Fibroblast of skin of right quadriceps (primary cell): ENCODE measurements at places on chromosomes 2 and 18.

DNA sequence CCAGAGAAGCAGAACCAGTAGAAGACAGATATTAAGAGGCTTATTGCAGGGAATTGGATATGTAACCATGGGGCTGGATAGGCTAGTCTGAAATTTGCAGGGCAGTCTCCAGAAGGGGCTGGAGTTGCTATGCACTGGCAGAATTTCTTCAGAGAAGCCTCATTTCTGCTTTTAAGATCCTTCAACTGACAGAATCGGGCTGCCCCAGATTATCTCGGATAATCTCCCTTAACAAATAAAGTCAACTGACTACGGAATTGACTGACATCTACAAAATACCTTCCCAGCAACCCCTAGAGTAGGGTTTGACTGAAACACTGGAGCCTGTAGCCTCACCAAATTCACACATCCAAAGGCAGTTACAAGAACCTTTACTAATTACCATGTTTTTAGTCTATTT, 136.4 kb downstream of the SOCS6 start:
- DNase-seq: no peak

GRCh38 chr18:23662309-23663263, at the start of gene ANKRD29:
Gene ANKRD29 (minus strand): TSS chr18:23662911. CDS start chr18:23662730, 181 bp downstream.
- peak; percentile 30 for DNase-seq

DNA sequence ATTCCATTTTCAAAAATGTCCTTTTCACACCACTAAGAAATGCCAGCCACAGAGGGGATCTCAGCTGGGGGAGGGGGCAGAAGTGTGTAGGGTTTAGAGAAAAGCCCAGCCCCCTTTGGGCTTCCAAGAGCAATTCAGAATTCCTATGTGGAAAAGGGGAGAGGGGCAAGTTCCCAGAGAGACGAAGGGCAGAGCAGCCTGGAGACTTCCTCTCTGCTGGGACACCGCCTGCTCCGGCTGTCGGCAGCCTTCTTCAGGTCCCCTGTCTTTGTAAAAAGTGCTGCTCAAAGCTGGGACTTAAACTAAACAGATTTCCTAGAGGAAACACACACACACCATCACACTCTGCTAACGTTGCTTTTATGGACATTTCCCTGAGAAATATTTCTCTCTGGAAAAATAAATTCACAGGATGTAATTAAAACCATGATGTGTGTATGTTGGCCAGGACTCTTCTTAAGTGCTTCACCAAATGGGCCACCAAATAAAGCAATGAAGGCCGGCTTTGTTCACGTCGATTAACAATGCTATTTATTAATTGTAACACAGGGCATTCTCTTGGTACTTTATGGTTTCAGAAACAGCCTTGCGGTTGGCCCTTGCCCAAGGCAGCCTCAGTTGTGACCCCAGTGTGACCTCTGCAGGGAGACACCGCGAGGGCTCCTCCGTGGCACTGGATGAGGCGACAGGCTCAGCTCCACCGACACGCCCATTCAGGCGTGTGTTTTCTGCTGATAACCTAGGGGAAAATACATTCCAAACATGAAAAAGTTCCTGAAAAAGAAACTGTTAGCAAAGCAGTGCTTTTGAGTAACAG, 5.6 kb upstream of the ASB1 start:
- peak; percentile 30 for DNase-seq

DNA sequence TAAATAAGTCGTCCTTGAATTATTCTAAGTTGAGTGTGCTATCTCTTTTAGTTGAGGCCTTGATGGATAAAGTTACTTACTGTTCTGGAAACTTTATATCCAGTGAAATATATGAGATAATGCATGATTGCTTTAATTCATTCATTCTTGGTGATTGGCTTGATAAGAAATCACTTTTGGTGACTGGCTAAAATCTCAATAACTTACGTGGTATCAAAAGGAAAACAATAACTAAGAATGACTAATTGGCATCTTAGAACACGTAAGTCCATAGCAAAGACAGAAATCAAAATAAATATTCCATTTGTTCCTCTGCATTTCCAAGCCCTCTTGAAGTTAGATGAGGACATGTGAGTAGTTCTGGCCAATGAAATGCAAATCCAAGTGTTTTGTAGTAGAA, 251.6 kb downstream of the NUP35 start:
- DNase-seq: no peak

DNA sequence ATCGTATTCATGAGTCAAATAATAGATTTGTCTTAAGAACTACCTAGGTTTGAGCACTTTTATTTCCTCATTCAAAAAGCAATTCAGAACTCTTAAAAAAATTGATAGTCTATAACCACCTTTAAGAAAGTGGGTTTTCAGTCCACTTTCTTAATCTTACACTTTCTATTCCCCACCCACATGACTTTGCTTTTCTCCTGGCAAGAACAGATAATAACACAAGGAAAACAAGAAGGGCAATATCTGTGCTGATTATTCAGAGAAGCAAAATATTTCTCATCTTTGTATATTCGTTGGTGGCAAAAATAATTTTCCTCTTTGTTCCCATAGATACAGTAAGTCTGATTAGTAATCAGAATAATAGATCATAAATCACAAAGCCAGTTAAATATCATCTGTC, 130.6 kb upstream of the DNAJC10 start:
- no peak for DNase-seq

DNA sequence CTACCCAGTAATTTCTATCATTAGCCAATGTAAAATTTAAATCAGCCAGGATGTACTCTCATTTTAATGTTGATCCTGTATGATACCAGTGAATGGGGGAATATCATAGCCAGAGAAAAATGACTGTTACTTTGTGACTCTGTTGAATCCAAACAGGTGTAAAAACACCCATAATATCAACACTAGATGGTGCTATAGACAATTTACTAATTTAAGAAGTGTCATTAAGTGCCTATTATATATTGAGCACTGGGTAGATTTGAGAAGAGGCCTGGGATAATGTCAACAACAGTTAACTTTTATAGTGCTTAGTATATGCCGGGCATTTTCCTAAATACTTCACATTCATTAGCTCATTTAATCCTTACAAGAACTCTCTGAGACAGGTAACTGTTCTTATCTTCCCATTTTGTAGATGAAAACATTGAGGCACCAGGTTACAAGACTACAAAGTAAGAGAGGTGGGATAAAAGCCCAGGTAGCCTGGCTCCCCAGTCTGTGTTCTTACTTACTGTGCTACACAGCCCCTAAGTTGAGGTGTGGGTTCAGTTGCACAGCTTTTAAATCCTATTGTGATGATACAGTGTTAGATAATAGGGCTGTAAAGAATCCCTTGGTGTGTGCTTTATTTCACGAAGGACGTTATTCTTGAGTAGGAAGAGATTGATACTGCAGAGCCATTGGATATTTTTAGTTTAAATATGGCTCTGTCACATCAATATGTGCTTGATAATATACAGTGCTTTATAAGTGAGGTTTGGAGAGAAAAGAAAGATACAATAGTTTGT, 325.5 kb downstream of the AGPS start:
- no peak for DNase-seq

DNA sequence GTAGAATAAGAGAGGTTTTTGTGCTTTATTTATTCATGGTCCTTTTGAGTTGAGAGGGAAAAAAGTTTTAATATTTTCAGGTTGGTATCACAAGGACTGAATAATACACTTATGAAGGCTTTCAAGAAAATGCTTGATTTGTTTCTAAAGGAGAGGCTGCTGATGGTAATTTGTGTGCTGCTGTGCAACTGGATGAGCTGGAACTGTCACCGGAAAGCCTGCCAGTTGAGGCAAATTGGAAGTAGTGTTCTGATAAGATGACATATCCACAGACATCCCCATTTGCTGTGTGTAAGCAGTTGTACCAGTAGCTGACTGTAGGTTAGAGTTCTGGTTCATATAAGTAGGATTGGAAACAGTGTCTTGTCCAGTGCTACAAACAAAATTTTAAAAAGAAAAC, 21.6 kb upstream of the CACNB4 start:
- no peak for DNase-seq

- no peak for DNase-seq
Measured at GRCh38 chr18:50857694-50858093, 21.2 kb upstream of the ME2 start.

DNA sequence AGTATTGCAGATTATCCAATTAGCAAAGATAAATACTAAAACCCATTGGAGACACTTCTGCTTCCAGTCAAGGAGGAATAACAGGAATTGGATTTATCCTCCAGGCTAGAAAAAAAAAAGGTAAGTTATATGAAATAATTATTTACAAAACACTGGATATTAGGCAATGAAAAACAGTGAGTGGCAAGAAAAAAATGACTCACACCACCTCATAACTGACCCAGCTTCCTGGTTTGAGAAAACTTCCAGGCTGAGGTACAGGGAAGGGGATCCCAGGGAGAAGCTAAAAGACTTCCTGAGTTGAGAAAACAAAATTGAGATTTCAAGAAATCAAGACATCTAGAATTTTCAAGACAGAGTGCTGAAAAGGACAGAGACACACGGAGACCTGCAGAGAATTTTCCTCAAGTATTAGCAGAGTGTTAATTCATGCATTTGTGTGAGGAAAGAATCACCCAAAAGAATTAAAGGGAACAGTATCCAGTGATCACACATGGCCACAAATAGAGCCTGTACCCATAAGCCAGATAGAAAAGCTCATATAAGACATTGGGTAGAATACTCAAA, 17.4 kb downstream of the SRD5A2 start:
- no peak for DNase-seq

- peak; percentile 78 for DNase-seq
Measured at GRCh38 chr2:171893824-171894611, at the start of gene SLC25A12. Gene SLC25A12 (minus strand): TSS chr2:171894244. CDS start chr2:171894214, 30 bp downstream.

GRCh38 chr2:120820953-120821279, 85.2 kb downstream of the GLI2 start:
- DNase-seq: peak; percentile 82

DNA sequence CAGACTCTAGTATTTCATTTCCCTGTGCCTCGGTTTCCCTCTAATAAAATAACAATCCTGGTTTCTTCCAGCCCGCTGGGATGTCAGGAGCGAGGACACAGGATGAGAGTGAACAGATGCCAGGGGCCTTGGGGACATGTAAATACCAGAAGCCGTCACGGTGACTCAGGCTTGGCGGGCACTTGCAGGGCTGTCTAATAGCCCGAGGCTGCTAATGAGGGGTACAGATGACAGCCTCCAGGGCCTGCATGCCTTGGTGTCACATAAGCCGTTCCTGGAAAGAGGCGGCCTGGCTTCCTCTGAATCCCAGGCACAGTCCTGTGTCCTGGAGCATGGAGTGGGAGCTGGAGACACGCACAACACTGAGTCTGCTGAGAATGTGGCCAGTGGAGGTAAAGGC, 28.2 kb downstream of the HS1BP3 start:
- no peak for DNase-seq

- DNase-seq: peak; percentile 15
Measured at GRCh38 chr2:190137561-190137960, 75.0 kb upstream of the MSTN start.

DNA sequence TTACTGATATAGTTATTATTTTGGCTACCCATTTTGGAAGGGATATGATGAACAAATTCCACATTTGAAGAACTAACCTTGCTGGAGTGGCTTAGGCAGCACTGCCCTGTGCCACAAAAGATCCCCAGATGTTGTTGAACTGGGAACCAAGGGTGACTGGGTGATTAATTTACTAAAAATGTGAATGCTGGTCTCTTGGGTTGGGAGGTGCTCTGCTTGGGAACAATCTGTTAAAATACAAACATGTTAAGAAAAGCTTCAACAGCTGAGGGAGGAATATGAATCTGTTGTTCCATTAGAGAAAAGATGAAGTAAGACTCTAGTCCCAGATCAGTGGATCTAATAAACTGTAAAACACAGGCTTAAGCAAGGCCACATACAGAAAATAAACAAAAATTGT, 1860.1 kb downstream of the SUCLG1 start:
- no peak for DNase-seq

DNA sequence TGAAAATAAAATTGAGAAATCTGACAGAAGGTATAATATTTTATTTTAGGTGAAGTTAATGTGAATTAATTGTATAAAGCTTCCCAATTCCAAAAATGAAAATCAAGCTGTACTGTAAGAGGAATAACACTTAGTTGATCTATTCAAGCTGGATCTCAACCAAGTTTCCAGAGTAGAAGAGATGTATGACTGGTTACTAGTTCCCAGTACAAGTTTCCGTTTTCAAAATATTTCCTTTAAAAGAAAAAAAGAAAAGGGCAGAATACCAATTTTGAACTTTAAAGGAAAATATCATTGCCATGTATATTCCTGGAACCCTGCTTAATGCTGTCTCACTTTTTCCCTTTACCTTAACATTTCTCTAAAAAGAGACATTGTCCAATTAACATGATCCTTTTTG, 308.5 kb downstream of the IRS1 start:
- DNase-seq: no peak

DNA sequence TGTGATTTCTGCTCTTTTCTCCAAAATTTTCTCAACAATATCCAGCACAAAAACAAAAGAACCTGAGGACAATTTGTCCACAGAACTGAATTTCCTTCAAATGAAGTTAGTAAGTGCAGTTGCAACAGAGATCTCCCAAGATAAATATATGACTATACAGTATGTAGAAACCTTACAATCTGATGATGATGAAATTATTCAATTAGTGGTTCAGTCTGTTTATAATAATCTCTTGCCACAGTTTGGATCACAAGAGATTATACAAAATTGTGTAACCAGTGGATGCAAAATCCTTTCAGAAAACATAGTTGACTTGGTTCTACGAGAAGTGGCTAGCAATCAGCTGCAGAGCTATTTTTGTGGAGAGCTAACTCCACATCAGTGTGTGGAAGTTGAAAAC, 68.7 kb downstream of the FSIP2 start:
- DNase-seq: peak; percentile 2

DNA sequence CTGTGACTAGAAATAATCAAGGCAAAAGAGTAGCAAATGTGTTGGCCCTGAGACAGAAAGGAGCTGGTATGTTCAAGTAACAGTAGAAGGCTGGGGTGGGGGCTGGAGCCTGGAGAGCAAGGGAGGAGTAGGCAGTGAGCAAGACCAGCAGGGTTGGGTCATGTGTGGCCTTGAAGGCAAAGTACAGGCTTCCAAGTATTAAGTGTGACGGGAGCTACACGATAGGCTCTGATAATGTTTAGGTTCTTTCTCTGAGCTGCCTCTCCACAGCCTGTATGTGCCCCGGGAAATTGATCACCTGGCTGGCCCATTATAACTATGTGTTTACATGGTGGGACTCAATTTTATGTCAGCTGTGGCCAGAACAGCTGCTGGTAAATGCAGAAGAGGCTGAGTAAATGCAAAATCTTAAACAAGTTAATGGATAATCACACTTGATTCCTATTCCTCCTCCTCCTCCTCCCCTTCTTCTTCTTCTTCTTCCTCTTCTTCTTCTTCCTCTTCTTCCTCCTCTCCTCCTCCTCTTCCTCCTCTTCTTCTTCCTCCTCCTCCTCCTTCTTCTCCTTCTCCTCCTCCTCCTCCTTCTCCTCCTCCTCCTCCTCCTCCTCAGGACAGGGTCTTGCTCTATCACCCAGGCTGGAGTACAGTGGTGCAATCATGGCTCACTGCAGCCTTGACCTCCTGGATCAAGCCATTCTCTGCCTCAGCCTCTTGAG, 9.3 kb downstream of the IL1F10 start:
- no peak for DNase-seq

DNA sequence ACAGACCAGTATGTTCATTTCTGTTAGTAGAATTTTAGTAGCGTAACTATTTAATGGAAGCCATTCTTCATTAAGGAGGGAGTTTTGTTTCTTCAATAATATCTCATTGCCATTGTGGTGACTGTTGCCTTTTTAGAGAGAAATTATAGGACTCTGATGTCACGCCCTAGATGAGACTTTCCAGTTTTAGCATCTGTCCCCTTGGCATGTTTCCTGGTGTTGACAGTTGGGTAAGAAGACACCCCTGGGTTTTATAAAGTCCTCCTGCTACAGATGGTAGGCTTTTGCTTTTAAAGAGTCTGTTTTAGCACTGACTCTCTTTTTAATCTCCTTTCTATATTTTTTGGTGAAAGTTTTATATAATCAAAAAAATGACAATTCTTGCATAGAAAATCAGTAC, 41.9 kb downstream of the KCNJ3 start:
- no peak for DNase-seq
